ENCODE measurements at places on chromosomes 7 and 10. TPM values are rescaled to one million over a fixed set of nuclear protein-coding genes. Genes with fewer than 3 reads are reported as not detected.

The DLX6 gene
- not detected for total RNA-seq

The HOXA5 gene
- 20.9 TPM for total RNA-seq

The GPER1 gene
- 5.9 TPM for total RNA-seq

The VSIR gene
- total RNA-seq = 114 TPM

The DRGX gene
- not detected for total RNA-seq

The GPR22 gene
- total RNA-seq = not detected

The HACD1 gene
- 16.6 TPM for total RNA-seq

The CPVL gene
- 16.6 TPM for total RNA-seq

The NXPH1 gene
- total RNA-seq = 0.17 TPM

The VGF gene
- total RNA-seq = 1.4 TPM

The SPDYE2 gene
- total RNA-seq = 0.23 TPM

The HOGA1 gene
- 2.3 TPM for total RNA-seq

All from lung (tissue), 17 donors.